NK-92 treated with Interleukin-12 subunit alpha and Interleukin-12 subunit beta, amount 100 ng/mL, for 24 hours (cell line): ENCODE measurements at places on chromosomes 5 and 9.

- no peak for DNase-seq
Measured at GRCh38 chr5:135851186-135851914, 16.9 kb downstream of the SLC25A48 start.

DNA sequence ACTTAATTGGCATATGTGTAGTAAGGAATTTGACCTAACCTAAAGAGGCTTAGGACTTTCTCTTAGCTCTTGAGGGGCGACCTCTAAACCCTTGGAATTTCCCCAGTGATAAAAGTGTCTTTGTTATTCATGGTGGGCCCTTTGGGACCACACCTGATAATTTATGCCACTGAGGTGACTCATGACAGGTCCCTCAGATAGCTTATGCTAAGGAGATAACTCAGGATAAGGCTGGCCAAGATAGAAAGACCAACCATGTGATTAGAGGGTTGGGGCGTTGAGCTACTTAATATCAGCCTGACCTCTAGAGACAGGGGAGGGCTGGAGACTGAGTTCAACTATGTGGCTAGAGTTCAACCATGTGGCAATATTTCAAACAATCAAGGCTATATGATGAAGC is 218.1 kb downstream of the AP3B1 start:
- DNase-seq: no peak

- DNase-seq: no peak
Measured at GRCh38 chr5:35651002-35651756, 33.5 kb downstream of the SPEF2 start.

DNA sequence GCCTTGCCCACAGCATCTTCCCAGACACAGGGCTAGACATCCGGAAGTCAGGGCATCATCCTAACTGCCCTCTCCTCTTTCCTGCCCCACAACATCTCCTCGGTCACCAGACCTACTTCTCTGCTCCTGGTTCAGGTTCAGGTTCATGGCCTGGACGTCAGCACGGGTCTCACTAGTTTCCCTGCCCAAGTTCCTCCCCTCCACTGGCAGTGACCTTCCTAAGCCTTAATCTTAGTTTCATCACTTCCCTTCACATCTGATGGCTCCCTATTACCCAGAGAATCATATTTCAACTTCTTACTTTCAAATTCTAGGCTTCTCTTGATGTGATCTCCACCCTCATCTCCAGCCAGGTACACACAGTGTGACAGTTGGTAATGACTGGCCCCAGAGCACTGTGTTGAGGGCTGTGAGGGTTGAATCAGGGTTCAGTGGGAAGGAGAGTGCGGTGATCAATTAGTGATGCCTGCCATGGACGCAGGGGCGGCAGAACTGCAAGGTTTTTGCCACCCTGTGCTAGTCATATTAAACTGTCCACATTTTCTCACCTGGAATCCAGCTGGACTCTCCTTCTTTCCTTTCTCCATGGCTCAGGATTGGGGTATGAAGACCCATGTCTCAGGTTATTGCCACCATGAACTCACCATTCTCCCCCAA is 34.3 kb upstream of the CRB2 start:
- no peak for DNase-seq

DNA sequence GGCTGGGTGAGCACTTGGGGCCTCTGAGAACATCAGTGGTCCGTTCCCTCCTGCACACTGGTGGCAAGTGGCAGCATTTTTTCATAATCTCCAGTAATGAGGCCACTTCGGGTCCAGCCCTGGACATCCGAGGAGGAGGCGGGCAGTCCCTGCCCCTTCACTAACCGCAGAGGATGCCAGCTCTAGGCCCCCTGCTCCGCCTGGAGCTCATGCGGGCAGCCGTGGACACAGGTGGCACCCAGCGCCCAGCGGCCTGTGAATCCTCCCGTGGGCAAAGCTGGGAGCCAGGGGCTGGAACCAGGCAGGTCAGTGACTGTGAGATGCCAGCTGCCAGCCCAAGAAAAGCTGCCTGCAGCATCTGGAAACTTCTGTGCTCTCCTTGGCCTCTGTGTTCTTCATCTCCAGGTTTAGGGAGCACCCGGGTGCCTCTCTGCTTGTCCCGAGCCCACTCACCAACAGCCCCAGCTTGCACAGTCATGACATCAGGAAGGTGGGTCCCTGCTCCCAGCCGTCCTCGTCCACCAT is 92.4 kb downstream of the KCNT1 start:
- no peak for DNase-seq
